ENCODE measurements at places on chromosomes 4 and X.
A peak's percentile ranks its signal among the peaks of the same experiment; 100 is the strongest.

- no peak for DNase-seq
These were observed 68.7 kb downstream of the MEPE start for GRCh38 chr4:87901422-87901992.

DNA sequence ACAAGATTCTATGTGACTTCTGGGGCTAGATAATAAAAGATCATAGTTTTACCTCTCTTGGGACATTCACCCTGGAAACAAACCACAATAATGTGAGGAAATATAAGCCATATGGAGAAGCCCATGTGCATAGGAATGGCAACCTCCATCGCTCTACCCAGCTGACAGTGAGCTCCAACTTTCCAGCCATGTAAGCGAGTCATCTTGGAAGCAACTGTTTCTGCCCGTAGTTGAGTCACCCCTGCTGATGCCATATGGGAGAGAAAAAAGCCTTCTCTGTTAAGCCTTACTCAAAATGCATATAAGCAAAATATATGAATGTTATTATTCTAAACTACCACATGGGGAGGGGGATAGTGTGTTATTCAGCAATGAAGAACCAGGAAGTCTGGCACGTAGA is 31.4 kb upstream of the RELL1 start:
- DNase-seq, result peak; percentile 82

GRCh38 chrX:13252726-13253125 is 67.1 kb downstream of the ATXN3L start:
- no peak for DNase-seq

- DNase-seq, result peak; percentile 32
These were observed 12.8 kb upstream of the NSUN7 start for GRCh38 chr4:40736910-40737309.
